T-cell (primary cell): ENCODE measurements at places on chromosomes 5 and 9. TPM values are rescaled to one million over a fixed set of nuclear protein-coding genes. Genes with fewer than 3 reads are reported as not detected.
A peak's percentile ranks its signal among the peaks of the same experiment; 100 is the strongest.

Gene TUSC1
- total RNA-seq, result 0.25 TPM

Gene NR5A1
- total RNA-seq, result 0.30 TPM

DNA sequence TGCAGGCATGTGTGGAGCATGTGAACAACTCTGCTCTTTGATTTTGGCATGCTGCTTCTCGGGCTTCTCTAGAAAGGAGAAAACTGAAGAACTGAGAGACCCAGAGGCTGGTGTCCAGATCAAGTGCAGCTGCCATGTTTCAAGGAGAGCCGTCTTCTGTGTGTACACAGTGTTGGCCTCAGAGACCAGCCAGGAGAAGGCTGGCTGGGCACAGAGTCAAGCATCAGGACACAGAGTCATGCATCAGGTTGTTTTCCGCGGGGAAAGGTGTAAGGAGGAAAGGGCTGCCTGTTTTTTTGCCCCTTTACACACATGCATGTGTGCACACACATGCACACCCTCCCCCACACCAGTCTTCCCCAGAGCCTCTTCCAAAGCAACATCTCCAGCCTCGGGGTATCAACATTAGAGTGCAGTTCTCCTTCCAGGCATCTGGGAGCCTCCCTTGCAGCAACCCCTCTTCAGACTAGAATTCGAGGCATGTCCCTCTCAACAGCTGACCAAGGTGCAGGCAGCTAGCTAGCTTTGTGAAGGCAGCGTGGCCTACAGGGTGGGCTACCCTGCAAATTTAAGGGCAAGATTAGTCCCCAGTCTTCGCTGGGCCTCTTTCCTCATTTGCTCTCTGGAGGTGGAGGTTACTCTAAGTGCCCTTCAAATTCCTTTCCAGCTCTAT is 180.9 kb downstream of the AOPEP start:
- no peak for DNase-seq
- H3K27ac ChIP-seq, result no peak overlapping the region
- H3K4me1 ChIP-seq, result no peaks in the 10 kb centered on the region
- H3K4me3 ChIP-seq, result no peak overlapping the region
- no peaks in the 10 kb centered on the region for H3K36me3 ChIP-seq

DNA sequence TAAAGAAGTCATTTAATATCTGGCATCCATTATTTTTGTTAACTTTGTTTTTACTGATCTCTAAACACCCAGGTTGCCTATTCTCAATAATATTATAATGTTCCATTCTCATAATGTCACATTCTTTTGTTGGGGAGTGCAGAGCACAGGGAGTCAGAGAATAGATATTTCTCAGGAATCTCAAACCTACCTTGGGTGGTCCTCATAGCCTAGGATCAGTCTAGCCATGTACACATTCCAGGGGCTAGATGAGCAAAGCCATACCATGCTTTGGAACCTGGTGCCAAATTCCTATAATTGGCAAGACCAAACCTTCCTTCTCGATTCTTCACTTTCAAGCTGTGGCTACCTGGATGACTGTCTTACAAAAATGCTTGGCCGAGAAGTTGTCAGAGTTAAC is 1124.7 kb upstream of the WWC1 start:
- H3K36me3 ChIP-seq, result no peaks in the 10 kb centered on the region
- DNase-seq, result no peak
- H3K4me1 ChIP-seq, result no peaks in the 10 kb centered on the region
- H3K4me3 ChIP-seq, result no peak overlapping the region
- no peaks in the 10 kb centered on the region for H3K27me3 ChIP-seq
- H3K27ac ChIP-seq, result no peak overlapping the region

DNA sequence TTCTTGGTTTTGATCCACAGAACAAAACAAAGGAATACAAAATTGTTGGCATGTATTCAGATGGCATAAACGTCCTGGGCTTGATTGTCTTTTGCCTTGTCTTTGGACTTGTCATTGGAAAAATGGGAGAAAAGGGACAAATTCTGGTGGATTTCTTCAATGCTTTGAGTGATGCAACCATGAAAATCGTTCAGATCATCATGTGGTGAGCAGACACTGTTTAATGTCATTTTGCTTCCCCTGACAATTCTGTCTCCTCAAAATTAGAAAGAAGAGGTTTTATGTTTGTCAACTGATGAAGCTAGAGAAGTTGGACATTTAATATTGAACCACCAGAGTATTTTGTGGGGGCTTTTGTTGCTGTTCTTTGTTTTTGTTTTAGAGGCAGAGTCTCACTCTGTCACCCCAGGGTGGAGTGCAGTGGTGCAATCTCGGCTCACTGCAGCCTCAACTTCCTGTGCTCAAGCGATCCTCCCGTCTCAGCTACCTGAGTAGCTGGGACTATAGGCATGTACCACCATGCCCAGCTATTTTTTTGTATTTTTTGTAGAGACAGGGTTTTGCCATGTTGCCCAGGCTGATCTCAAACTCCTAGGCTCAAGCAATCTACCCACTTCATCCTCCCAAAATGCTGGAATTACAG is 82.0 kb downstream of the SLC1A1 start:
- H3K36me3 ChIP-seq, result no peaks in the 10 kb centered on the region
- no peak overlapping the region for H3K4me3 ChIP-seq
- DNase-seq, result peak; percentile 19
- H3K4me1 ChIP-seq, result peaks cover 6% of the 10 kb centered on the region
- peak overlapping the region; percentile 42 for H3K27ac ChIP-seq
